ENCODE measurements at places on chromosomes 12 and 14. TPM values are rescaled to one million over a fixed set of nuclear protein-coding genes. Genes with fewer than 3 reads are reported as not detected.
A peak's percentile ranks its signal among the peaks of the same experiment; 100 is the strongest.

DNA sequence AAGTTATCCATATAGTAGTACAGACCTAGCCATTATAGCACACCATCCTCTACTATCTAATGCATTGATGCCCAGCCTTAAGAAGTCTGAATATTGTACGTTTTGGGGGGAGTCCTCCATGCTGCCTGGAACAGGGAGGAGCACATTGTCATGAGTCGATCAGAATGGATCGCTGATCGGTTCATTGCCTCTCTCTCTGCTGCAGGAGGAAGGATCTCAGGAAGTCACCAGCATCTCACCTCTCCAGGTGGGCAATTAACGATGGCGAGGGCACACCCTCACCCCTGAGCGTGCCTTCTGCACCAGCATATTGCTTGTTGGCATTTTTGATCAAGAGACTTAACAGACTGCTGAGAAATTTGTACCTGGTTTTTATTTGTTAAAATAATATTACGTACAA is 11.5 kb downstream of the CCND2 start:
- no peak for DNase-seq
- H3K4me3 ChIP-seq = no peak overlapping the region
- H3K27ac ChIP-seq = no peak overlapping the region
- no peaks in the 10 kb centered on the region for H3K36me3 ChIP-seq

SCN8A gene
- 15.1 TPM for total RNA-seq

- H3K27me3 ChIP-seq = no peaks in the 10 kb centered on the region
- H3K36me3 ChIP-seq = peaks cover 6% of the 10 kb centered on the region
- H3K27ac ChIP-seq = no peak overlapping the region
- peaks cover 56% of the 10 kb centered on the region for H3K4me1 ChIP-seq
- no peak for DNase-seq
Observed at GRCh38 chr14:68470361-68470760, 322.5 kb downstream of the ZFP36L1 start.

KRT6A gene
- not detected for total RNA-seq

SYCP3 gene
- total RNA-seq = 0.07 TPM

DNA sequence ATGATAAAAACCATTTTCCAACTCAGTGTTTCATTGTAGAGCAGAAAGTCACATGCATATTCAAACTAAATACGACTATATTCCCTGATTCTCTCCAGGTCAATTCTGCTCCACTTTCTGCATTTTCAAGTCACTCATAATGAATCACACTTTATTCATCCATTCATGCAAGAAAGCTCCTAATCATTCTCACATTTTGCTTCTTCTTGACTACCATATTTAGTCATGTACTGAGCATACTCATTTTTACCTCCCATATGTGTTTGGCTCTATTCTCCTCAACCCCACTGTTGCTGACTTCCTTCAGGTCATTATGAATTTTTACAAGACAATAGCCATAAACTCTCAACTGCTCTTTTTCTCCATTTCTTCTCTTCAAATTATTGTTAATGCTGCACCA is 43.4 kb upstream of the PIK3C2G start:
- no peaks in the 10 kb centered on the region for H3K27me3 ChIP-seq
- no peak for DNase-seq
- H3K4me3 ChIP-seq = no peak overlapping the region
- H3K36me3 ChIP-seq = no peaks in the 10 kb centered on the region
- no peaks in the 10 kb centered on the region for H3K4me1 ChIP-seq
- H3K27ac ChIP-seq = no peak overlapping the region

GRCh38 chr14:36671149-36671548 is 9.5 kb downstream of the PAX9 start:
- H3K36me3 ChIP-seq = no peaks in the 10 kb centered on the region
- no peak overlapping the region for H3K27ac ChIP-seq
- no peaks in the 10 kb centered on the region for H3K4me1 ChIP-seq
- no peak for DNase-seq
- no peak overlapping the region for H3K4me3 ChIP-seq
- H3K27me3 ChIP-seq = no peaks in the 10 kb centered on the region

GRCh38 chr14:106776395-106776983 is 1250.1 kb downstream of the TMEM121 start:
- no peak overlapping the region for H3K4me3 ChIP-seq
- H3K4me1 ChIP-seq = no peaks in the 10 kb centered on the region
- DNase-seq = no peak
- H3K27ac ChIP-seq = no peak overlapping the region
- no peaks in the 10 kb centered on the region for H3K27me3 ChIP-seq
- H3K36me3 ChIP-seq = no peaks in the 10 kb centered on the region

DNAH10 gene
- total RNA-seq = 0.43 TPM

TAS2R43 gene
- not detected for total RNA-seq

GRCh38 chr12:12902036-12902435 is 10.7 kb downstream of the GPRC5A start:
- peak; percentile 21 for DNase-seq
- peaks cover 78% of the 10 kb centered on the region for H3K4me1 ChIP-seq
- peaks cover 27% of the 10 kb centered on the region for H3K36me3 ChIP-seq
- peak overlapping the region; percentile 71 for H3K4me3 ChIP-seq
- peaks cover 13% of the 10 kb centered on the region for H3K27me3 ChIP-seq

- H3K4me3 ChIP-seq = peak overlapping the region; percentile 88
- H3K4me1 ChIP-seq = peaks cover 11% of the 10 kb centered on the region
- H3K27me3 ChIP-seq = peaks cover 27% of the 10 kb centered on the region
- peak overlapping the region; percentile 79 for H3K27ac ChIP-seq
- H3K36me3 ChIP-seq = no peaks in the 10 kb centered on the region
- DNase-seq = peak; percentile 32
Observed at GRCh38 chr12:121060149-121061001, 21.3 kb upstream of the OASL start.

DNA sequence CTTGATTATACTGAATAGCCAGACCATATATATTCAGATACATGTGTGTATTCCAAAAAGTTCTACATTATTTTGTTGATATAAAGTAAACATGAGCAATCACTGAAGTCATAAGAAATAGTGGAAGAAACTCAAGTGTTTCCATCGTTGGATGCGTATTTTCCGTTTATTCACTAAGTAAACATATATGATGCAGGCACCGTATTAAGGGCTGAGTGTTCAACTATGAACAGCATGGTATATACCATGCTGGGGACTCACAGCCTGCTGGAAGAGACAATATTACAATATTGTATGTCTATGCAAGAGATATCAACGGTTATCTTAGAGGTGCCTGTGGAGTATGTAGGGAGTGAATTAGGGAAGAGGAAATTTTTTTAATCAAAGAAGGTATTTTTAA is 1.2 kb downstream of the PYROXD1 start:
- H3K4me1 ChIP-seq = peaks cover 51% of the 10 kb centered on the region
- peak overlapping the region; percentile 90 for H3K4me3 ChIP-seq
- peak overlapping the region; percentile 98 for H3K27ac ChIP-seq

KCNH5 gene
- total RNA-seq = not detected

DNA sequence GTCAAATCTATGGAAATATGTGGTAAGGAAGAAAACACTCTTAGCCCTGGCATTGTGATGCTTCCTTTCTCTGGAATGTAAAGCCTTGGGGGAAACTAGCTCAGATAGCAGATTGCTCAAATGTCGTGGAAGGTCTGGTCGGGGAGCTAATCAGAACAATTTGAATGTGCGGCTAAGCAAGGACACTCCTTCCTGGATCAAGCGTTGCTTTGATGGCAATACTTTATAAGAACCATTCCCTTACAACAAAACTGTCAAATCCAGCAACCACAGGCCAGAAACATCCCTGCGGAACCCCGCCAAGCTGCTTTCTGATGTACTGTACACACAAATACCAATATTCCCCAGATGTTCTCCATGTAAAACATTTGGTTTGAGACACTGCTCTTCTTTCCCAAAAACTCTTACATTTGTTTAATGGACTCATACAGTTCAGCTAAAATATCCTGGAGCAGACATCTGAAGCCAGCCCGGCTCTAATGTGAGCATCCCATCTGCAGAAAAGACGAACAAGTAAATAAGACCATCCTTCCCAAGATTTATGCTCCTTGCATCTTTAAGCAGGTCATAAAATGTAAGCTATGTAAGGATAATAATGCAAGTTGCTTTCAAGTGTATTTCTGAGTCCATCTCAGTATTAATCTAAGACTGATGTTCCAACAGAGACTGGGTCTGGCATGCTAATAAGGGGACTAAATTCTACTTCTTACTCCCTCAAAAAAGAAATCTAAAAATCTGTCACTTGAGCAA is 20.2 kb downstream of the NUAK1 start:
- no peaks in the 10 kb centered on the region for H3K27me3 ChIP-seq
- H3K4me1 ChIP-seq = peaks cover 83% of the 10 kb centered on the region
- peaks cover 4% of the 10 kb centered on the region for H3K36me3 ChIP-seq
- DNase-seq = peak; percentile 30
- peak overlapping the region; percentile 69 for H3K27ac ChIP-seq

- peaks cover 18% of the 10 kb centered on the region for H3K36me3 ChIP-seq
- no peaks in the 10 kb centered on the region for H3K27me3 ChIP-seq
- H3K27ac ChIP-seq = peak overlapping the region; percentile 96
- H3K4me3 ChIP-seq = peak overlapping the region; percentile 81
- peaks cover 90% of the 10 kb centered on the region for H3K4me1 ChIP-seq
- DNase-seq = peak; percentile 75
Observed at GRCh38 chr12:46472893-46473633, 100.5 kb upstream of the SLC38A2 start.

DNA sequence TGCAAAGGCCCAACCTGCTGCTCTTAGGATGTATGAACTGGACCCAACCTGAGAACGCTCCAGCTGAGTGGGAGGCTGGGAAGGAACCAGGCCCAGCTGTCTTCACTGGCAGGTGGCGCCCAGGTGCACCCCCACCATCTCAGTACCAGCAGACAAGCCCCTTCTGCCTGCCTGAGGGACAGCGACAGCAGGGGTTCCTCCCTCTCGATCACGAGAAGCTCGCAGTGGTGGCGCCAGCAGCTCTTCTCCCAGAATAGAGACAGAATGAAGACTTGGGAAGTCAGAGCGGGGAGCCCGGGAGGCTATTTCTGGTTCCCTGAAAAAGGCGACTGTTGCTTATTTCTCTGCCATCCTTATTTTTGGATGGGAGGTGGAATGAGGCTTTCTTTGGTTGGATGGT is 46.5 kb downstream of the CHGA start:
- H3K36me3 ChIP-seq = no peaks in the 10 kb centered on the region
- peaks cover 18% of the 10 kb centered on the region for H3K4me1 ChIP-seq
- H3K27ac ChIP-seq = no peak overlapping the region
- no peaks in the 10 kb centered on the region for H3K27me3 ChIP-seq
- H3K4me3 ChIP-seq = no peak overlapping the region

HEATR5A gene
- 68.0 TPM for total RNA-seq

CLMN gene
- total RNA-seq = not detected

CCDC196 gene
- total RNA-seq = not detected
